GM04504 (cell line): ENCODE measurements at places on chromosomes 16 and 17.

DNA sequence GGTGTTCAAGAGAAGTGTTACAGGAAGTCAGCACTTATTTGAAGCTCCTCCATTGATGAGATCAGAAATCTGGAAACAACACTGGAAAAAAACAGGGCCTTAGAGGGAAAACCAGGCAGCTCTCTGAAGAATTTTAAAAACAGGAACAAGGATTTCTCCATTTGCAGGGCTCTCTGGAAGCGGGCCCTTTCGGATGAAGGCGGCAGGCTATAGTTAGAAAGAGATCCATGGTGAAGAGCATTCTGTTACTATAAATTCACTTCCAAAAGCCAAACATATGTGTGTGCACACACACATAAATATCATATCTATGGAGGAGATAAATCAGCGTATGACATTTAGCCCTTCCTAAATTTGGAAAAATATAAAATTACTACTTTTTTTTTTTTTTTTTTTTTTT, 42.6 kb upstream of the GRIN2A start:
- no peak for DNase-seq

DNA sequence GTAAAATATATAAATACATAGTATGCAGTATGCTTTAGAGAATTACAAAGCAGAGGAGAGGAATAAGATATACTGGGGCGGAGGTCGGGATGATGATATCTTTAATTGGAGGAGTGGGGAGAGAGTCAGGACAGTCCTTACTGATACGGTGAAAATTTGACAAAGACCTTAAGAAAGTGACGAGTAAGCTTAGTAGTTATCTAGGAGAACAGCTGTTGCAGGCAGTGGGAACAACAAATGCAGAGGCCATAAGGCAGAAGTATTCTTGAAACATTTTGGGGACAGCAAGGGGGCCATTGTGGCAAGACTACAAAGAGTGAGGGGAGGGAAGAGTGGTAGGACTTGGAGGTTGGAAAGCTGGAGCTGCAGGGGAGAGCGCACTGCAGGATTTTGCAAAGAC, 22.3 kb upstream of the CDC6 start:
- no peak for DNase-seq

- DNase-seq = no peak
Measured at GRCh38 chr16:18853694-18854093, 52.3 kb upstream of the ARL6IP1 start.

DNA sequence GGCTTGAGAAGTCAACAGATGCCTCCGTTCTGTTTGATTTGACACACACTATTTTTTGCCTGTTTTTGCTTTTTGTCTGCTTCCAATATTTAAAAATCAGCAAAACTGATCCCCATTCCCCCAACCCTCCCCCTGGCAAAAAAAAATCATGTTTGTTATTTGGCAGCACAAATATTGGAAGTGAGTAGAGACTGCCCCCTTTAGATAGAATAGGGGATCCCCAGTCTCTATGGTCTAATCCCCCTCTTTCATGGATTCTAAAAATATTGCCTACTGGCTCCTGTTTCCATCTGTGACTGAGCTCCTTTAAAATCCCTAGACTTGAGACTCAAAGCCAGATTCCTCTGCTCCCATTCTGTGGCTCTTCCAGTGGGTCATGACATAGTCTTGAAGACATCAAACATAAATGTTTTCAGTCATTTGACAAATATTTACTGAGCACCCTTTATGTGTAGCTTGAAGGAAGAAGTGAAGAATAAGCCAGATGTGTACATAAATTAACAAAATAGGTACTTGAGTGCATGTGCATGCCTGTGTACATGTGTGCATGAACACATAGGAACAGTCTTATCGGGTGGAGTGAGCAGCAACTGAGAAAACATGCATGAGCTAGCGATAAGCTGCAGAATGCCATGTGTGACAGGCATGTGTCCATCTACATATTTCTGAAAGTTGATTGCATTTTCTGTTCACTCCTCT, 101.2 kb downstream of the SALL1 start:
- no peak for DNase-seq

DNA sequence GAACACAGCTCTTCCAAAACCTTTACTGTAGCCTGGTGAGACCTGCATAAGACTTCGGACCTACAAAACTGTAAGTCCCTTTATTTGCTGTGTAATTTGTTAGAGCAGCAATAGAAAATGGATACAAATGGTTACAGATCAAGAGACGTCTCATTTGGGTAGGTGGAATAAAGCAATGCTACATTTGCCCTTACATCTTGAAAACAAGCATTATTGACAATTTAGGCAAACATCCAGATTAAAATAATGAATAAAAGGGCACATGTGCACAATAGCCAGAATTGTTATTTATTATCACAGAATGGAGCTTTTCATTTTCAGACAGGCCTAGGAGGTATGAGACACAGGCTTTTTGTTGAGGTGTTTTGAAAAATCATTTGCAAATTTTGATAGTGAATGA, 222.2 kb upstream of the CPHXL start:
- DNase-seq = no peak

GRCh38 chr17:2853283-2854142, 57.3 kb downstream of the RAP1GAP2 start:
- no peak for DNase-seq

DNA sequence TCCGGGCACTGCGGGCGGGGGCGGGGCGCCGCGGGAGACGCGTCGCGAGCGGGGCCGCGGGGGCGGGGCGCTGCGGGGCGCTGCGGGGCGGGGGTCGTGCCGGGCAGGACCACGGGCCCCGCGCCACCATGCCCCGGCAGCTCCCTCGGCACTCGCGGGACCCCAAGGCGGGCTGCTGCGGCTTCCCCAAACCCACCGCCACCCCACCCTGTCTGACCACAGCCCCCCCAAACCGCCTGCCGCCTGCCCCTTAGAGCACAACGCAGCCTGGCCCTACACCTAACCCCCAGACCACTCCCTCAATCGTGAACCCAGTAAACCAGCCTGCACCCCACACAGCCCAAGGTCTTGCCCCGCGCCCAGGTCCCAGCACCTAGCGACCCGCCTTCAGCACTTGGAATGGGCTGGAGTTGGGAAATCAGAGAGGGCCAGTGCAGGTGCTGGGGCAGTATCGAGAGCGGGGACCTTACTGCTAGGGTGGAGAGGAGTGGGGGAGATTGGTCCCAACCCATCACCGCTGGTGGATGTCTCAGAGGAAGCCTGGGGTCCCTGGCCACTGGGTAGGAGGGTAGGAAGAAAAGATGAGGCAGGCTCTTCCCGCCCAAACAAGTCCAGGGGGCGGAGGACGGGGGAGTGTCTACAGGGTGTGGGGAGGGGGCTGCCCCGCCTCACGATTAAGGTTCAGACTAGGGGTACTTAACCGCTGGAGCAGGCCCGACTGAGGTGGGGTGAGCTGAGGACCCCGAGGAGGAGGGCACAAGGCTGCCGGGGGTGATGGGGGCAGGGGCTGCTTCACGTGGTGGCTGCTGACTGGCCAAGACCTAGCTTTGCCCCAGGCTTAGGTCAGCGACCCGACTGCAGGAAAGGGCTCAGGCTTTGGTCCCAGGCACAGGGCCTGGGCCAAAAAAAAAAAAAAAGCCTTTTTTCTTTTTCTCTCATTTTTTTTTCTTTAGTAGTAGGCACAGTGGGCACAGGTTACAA, 539 bp upstream of the VAMP2 start:
- no peak for DNase-seq

- no peak for DNase-seq
Measured at GRCh38 chr16:55091871-55092230, 161.2 kb downstream of the IRX5 start.
